ENCODE measurements at places on chromosomes 3 and 15.
A peak's percentile ranks its signal among the peaks of the same experiment; 100 is the strongest.

DNA sequence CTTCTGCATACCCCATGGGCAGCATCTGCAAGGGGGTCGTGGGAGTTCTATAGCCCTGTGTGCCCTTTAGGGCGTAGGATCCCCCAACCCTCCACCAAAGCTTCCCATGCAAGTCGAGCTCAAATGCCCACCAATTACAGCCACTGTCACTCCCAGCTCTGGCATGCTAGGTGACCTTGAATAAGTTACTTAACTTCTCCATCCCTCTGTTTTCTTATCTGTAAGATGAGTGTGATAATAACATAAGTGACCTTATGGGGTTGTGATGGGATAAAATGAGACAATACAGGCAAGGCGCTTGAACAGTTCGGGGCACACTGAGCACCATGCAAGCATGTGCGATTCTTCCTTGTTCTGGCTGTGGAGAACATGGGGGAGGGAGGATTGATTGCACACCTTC lies 74.8 kb upstream of the POMGNT2 start:
- no peak for DNase-seq

DNA sequence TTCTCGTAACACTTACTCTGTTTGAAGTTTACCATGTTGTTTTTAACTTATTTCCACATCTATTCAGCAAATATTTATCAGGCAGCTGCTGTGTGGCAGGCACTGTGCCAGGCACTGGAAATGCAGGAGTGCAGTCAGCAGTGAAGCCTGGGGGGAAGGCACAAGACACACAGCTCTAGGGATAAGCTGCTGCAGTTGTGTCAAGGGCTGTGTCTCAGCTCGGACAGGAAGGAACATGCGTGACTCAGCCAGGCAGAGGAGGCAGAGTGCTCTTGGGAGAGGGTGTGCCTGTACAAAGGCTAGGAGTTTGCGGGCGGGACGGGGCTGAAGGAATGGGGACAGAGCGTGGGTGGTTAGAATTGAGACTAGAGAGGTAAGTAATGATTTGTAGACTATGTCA lies 24.7 kb downstream of the LYSMD4 start:
- peak; percentile 68 for DNase-seq

DNA sequence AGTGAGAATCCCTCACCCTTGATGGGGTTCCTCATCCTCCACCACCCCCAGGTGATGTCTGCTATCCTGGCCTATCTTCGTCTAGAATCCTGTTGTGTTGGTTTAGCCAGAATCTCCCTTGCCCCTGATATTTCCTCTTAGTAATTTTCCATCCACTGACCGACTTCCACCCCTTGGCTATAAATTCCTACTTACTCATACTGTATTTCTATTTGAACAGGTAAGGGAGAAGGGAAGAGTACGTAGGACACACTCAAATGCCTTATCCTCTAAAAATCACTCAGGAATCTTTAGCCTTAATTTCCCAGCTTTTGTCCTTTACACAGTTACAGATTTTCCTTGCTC lies 678 bp upstream of the TFG start:
- no peak for DNase-seq

DNA sequence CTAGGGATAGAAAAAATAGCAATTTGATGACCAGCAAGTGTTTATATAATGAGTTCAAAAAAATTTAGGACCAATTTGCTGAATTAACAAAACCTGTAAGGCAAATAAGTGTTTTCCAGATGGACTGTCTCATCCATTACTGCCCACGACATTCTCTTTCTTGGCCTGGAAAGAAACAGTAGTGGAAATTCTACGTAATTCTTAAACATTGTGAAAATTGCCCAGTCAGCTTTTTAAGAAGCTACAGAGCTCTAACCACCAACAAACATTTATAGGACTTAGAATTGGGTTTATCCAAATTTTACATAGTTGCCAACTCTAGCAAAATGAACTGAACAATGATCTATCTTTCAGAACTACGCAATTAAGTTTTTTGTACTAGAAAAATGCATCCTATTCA lies 227.7 kb upstream of the PEX5L start:
- no peak for DNase-seq

- no peak for DNase-seq
Measured at GRCh38 chr3:152496286-152496685, 227.6 kb downstream of the MBNL1 start.

GRCh38 chr3:96213393-96213792 lies 601.0 kb upstream of the EPHA6 start:
- DNase-seq = no peak

- DNase-seq = no peak
Measured at GRCh38 chr3:59473636-59474035, 423.8 kb upstream of the CFAP20DC start.

- DNase-seq = no peak
Measured at GRCh38 chr15:21271566-21271965, 168.7 kb downstream of the POTEB3 start.

All from MV-4-11 (cell line).